ENCODE measurements at places on chromosomes 7 and 10. TPM values are rescaled to one million over a fixed set of nuclear protein-coding genes. Genes with fewer than 3 reads are reported as not detected.

Gene NRCAM
- 0.21 TPM for total RNA-seq

Gene AVPI1
- total RNA-seq: 8.0 TPM

DNA sequence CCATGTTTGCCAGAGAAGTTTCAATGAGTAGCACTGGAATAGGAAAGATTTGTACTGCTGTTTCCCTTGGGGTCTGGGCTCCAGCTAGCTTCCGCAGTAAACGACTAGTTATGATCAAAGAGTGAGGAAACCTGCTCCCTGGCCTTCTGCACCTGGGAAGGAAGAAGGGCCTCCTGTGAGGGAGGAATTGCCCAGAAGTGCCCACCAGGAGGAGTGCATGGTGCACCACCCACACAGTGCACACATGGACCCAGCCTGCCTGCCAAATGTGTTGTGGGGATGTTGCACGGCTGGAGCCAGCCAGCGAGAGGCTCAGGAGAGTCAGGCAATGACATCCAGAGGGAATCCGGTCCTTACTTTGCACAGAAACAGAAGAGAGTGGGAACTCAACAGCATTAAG is 27.0 kb upstream of the FAM107B start:
- DNase-seq: no peak

- DNase-seq: no peak
Measured at GRCh38 chr7:133052401-133052756, 29.5 kb downstream of the CHCHD3 start.

DNA sequence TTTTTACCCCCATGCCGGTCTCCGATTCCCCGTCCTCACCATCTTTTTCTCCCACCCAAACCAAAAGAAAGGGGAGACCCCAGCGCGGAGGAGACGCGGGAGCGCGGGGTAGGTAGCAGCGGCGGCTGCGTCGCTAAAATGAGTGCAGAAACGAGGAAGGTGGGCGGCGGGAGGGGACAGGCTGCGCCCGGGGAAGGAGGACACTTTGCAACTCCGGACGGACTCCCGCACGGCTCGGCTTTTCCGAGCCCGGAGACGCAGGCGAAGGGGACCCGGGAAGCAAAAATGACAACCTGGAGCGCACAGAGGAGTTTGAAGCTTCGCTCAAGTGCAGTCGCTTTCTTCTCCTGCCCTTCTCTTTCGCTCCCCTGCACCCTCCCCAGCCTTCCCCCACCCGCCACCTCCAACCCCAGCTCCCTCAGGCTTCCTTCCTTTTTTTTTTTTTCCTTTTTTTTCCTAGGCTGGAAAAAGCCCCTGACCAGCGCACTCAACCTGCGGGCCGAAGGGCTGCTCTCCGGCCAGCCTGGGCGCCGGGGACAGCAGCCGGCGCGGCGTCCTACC is 453 bp downstream of the SFMBT2 start:
- DNase-seq: no peak

- no peak for DNase-seq
Measured at GRCh38 chr10:31742255-31742654, 186.4 kb downstream of the ARHGAP12 start.

DNA sequence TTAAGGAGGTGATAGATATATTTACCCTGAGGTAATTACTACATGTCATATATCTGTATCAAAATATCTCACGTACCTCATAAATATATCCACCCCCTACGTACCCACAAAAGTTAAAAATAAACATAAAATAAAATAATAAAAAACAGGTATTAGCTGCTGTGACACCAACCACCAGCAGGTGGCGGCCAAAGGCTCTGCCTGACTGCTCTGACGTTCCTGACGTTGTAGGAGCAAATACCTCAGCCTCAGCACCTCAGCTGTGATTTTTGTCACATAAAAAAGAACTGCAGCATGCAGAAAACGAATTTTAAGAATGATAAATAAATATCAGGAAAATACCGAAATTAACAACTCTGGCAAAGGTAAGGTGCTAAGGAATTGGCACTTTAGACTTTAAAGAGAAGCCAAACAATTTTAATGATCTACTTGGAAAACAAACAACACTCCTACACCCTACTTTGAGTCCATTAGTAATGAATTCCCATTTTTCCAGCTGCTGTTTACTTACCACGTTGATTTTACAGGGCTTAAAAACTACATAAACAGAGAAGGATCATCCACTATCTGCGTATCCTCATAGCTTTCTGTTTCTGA is 125.4 kb upstream of the TARP start:
- DNase-seq: peak; percentile 27
